ENCODE measurements at places on chromosomes 3 and 15.

DNA sequence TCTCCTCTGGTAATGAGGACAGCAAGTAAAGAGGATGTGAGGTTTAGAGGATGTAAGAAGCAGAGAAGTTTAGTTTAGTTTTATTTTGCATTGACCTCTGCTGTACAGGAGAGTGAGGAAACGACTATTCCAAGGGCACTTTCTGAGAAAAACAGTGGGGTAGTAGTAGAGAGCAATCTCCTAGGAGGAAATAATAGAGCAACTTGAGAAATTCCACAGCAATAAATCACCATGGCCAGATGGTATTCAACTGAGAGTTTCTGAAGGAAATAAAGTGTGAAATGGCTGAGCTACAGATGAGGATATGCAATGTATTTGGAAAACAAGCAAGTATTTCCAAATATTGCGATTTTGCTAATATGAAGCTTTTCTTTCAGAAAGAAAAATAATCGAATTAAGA is 118.9 kb downstream of the DPH6 start:
- DNase-seq: peak; percentile 87

- DNase-seq: peak; percentile 5
Measured at GRCh38 chr15:93088200-93088980, 621 bp downstream of the RGMA start.

GRCh38 chr15:45606841-45607240 is 19.7 kb downstream of the BLOC1S6 start:
- no peak for DNase-seq

- DNase-seq: no peak
Measured at GRCh38 chr3:127829537-127829936, 7.2 kb upstream of the MGLL start.

GRCh38 chr15:78338781-78339180 is 1.4 kb upstream of the CRABP1 start:
- no peak for DNase-seq

DNA sequence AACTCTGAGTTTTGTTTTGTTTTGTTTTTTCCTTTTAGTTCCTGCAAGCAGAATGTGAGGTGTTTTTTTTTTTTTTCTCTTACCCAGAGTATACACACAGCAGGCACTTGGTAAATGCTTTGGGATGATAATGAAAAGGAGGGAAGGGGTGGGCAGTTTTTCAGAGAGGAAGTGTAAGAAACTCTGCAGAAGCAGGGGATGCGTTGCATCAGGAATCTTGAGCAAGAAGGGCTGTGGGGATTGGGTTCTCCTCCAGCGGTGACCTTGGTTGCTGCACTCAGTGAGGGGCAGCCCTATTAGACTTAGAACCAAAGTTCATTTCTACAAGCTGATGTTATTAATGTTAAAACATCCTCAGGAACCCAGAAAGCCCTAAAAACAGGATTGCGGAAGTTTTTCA is 32.2 kb upstream of the TMEM158 start:
- peak; percentile 28 for DNase-seq

DNA sequence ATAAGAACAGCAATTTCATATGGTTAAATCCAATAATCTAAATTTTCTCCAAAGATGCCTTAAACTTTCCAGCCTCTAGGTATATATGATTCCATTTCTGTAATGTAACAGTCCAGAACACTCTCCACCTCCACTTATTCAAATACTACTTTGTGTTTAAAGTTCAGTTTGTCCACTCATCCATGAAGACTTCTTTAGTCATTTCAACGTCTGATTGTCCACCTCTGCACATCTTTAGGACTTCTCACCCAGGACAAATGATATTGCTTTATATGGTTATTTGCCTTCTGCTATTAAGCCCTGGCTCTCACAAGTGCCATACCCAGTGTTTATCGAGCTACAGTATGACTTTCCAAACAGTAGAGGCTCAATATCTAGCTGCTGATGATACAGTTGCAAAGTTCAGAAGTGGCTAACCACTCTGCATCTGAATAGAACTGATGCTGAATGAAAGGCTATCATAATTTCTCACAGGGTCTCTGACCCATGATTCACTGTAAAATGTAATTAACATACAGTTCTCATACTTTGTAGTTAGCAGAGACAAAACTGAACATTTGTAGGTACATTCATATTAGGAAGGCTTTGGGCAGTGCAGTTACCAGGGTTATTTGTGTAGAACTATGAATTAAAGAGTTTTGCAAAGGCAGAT is 93.7 kb upstream of the MBNL1 start:
- peak; percentile 31 for DNase-seq

GRCh38 chr3:46289966-46290365 is 47.7 kb downstream of the CCR3 start:
- no peak for DNase-seq

Data from EH (cell line).